ENCODE measurements at places on chromosomes 16 and 17.

GRCh38 chr16:78396046-78396445, 296.6 kb downstream of the WWOX start:
- DNase-seq: no peak

GRCh38 chr16:80375973-80376372, 164.8 kb upstream of the DYNLRB2 start:
- DNase-seq: no peak

GRCh38 chr17:49443862-49444261, 29.2 kb upstream of the PHB1 start:
- DNase-seq: no peak

GRCh38 chr16:11360641-11361373, 15.5 kb downstream of the RMI2 start:
- no peak for DNase-seq

GRCh38 chr17:27968206-27968732, 74.2 kb upstream of the NLK start:
- no peak for DNase-seq

DNA sequence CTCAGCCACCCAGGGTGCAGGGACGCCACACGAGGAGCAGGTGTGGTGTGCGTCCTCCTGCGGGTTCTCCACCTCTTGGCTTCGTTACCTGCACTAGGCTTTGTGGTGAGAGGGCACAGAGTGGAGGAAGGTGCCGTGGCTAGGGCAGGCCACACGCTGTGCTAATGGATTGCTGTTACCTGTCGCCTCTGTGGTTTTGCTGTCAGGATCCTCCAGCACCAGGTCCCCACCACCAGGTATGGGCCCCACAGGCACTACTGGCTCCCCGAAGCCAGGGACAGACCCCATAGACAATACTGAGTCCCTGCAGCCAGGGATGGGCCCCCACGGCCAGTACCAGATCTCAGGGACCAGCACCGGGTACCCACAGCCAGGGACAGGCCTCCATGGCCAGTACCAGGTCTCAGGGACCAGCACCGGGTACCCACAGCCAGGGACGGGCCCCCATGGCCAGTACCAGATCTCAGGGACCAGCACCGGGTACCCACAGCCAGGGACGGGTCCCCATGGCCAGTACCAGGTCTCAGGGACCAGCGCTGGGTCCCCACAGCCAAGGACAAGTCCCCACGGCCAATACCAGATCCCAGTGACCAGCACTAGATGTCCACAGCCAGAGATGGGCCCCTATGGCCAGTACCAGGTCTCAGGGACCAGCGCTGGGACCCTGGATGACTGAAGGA, 315.6 kb downstream of the SEC14L1 start:
- DNase-seq: no peak

- DNase-seq: no peak
Measured at GRCh38 chr16:5001986-5002385, 31.7 kb downstream of the NAGPA start.

- no peak for DNase-seq
Measured at GRCh38 chr16:1828645-1829410, 1.8 kb downstream of the FAHD1 start.

GRCh38 chr17:80277751-80278671, 17.4 kb downstream of the RNF213 start:
- no peak for DNase-seq

- no peak for DNase-seq
Measured at GRCh38 chr16:77721752-77722308, 484 bp upstream of the NUDT7 start.

DNA sequence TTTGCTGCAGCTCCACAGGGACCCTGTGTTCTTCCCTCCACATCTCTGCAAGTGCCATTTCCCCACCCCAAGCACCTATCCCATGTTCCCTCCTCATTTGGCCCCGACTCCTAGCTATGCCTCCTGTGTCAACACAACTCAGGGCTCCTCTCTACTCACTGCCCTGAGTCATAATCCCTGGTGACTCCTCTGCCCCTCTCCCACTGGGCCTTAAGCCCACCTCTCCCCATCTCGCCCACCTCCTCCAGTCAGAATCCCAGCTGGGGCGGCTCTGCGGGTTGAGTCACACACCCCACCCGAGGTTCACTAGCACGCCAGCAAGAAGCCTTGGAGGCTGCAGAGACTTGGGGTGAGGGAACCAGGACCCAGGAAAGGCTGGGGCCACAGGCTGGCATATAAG, 346.2 kb downstream of the FOXL1 start:
- no peak for DNase-seq

DNA sequence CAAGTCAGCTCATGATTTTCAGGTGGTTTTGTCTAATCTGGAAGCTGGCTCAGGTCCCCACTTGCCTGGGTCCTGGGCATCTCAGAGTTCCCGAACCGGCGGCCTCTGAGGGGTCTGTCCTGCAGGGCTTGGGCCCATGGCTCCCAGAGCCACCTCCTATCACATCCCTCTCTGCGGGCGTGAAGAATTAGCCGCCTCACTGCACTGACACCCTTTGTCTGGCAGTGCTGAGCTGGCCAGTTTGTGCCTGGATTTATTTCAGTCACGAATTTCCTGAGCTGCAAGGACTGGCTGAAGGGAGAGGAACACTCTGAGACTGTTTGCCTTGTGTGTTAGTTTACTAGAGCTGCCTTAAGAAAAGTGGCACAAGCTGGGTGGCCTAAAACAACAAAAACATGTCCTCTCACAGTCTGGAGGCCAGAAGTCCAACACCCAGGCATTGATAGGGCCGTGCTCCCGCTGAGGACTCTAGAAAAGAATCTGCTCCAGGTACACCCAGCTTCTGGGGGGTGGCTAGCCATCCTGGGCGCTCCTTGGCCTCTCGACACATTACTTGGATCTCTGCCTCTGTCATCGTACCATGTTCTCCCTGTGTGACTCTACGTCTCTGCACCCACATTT, 217.5 kb upstream of the DYNLRB2 start:
- DNase-seq: no peak

GRCh38 chr17:48908853-48909394, 717 bp downstream of the UBE2Z start:
- DNase-seq: peak; percentile 67

- DNase-seq: no peak
Measured at GRCh38 chr16:69474408-69474807, 50.0 kb downstream of the CYB5B start.

GRCh38 chr16:28317040-28317880, 24.9 kb downstream of the SBK1 start:
- peak; percentile 67 for DNase-seq

GRCh38 chr17:39208893-39209292, 8.8 kb downstream of the RPL19 start:
- DNase-seq: no peak

- no peak for DNase-seq
Measured at GRCh38 chr16:74280448-74280847, 16.2 kb upstream of the PSMD7 start.

- DNase-seq: no peak
Measured at GRCh38 chr17:2855063-2855600, 58.9 kb downstream of the RAP1GAP2 start.

DNA sequence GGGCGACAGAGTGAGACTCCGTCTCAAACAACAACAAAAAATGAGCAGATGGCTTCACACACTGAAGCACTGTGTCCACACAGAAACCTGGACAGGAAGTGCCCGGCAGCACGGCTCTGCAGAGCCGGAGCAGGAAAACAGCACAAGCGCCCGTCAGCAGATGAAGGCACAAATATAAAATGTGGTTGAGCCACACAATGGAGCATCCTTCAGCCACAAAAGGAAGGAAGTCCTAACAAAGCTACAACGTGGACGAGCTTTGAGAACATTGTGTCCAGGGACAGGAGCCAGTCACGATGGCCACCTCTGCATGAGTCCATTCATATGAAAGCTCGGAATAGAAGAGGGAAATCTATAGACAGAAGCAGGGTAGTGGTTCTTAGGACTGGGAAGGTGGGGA, 15.7 kb downstream of the RHBDF2 start:
- DNase-seq: no peak

- DNase-seq: no peak
Measured at GRCh38 chr16:69055008-69055407, 50.4 kb upstream of the HAS3 start.

DNA sequence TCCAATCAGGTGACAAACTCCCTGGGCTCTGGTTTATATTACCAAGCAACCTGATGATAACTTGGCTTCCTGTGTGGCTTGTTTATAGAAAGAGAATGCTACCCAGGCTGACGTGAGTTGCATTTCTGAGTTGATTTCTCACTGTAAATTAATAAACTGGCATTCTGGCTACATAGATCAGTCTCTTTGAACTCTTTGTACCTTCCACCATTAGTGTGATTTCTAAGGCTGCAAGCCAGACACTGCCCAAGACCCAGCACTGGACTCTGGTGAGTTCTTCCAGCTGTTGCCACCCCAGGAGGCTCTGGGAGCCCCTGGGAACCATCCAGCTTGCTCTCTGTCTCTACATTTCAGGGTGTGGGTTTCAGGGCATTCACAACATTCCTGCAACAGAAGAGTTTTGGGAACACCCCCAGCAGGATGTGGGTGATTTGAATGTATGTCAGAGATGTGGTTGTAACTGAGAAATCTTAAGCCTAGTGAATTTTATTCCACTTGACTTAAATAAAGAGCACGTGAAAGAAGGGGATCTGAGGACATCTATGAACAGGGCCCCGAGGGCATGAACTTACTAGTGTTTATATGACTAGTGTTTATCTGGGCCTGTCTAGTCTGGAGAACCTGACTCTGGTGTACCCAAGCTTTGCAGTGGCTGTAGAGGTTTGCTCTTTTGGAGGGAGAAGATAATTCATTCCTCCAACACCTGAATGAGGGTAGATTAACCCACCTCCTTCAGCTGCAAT, 30.3 kb upstream of the LRRC37A start:
- no peak for DNase-seq

GRCh38 chr16:47470810-47471209, 9.7 kb downstream of the PHKB start:
- no peak for DNase-seq

DNA sequence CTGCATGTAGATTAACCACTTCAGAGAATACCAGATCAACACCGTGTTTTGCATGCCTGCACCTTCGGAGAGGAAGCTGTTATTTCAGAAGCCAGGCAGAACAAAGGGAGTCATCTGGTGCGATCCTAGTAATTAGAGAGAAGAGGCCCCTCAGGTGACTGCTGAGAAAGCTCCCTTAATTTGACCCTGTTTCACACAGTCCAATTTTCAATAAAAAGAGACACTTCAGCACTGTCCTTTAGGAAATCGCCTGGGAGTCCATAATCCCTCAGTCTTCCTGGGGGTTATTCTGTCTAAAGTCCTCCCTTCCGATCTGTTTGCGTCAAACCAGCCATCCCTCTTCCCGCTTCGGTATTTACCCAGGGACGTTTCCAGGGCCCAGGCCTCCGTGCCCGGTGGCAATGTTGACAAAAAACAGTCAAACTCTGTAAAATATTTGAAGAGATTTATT, 23.4 kb upstream of the TNRC6C start:
- DNase-seq: no peak

- DNase-seq: no peak
Measured at GRCh38 chr16:24652803-24653202, 76.6 kb upstream of the TNRC6A start.

DNA sequence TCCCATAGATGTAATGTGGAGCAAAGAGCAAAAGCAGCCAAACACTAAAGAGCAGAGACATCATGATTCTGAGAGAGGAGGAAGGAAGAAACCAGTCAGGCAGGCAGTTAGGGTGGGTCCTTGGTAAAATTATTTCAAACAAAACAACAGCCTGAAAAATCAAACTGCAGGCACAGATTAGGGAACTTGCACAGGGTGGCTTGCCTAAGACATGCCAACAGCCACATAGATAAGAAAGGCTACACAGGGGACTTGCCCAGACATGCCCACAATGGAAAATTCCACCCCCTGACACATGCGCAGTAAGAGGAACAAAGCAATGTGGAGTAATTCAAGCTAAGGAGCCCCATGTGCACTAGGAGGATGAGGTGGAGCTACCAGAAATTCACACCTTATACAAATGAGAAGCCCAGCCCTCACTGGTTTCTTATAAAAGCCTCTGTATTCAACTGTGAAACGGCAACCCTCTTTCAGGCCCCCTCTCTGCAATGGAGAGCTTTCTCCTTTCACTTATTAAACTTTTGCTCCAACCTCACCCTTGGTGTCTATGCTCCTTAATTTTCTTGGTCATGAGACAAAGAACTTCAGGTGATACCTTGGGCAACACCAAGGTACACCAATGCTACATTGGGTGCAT, 7.3 kb upstream of the GAS7 start:
- DNase-seq: no peak

- no peak for DNase-seq
Measured at GRCh38 chr16:66296591-66296990, 69.9 kb upstream of the CDH5 start.

DNA sequence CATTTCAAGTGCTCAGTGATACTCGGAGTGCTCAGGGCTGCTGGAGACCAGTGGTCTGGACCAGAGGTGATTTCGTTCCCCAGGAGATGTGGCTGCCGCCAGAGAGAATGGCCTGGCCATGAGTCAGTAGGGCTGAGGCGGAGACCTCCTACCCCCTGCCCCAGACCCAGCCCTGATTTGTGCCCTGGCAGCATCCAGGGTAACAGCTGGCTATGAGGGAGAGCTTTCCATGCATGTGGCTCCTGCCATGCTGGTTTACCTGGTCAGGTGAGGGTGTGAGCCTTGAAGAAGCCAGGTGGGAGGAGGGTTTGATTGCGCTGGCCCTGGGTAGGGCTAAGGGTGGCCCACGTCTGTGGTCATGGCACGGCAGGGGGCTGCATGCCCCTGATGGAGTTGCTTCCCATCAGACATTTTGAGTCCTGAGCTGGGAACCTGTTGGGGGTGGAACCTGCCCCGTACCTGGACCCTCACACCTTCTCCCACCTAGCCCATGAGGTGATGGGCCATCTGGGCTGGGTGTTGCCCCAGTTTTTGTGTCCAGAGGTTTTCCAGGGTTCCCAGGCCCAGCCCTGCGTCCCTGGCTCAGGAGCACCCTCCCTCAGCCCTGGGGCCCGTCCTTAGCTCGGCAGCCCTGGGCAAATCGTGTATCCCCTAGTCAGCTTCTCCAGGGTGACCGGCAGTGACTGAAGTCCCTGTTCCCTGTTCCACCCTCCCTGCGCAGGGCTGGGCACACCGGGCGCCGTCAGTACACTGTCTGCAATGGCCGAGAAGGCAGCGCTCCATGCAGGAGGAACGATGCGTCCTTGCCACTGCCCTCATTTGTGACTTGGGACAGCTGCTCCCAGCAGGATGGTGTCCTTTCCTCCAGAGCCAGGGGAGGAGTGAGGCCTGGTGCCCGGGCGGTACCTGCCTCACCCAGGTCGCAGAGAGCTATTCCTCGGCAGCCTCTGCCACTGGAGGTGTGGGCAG, 9.0 kb upstream of the CSNK1D start:
- no peak for DNase-seq

- peak; percentile 55 for DNase-seq
Measured at GRCh38 chr17:28712032-28712704, 480 bp upstream of the PROCA1 start.

GRCh38 chr16:51376080-51376479, 225.0 kb upstream of the SALL1 start:
- DNase-seq: no peak
